ENCODE measurements at places on chromosomes 13 and 19.
A peak's percentile ranks its signal among the peaks of the same experiment; 100 is the strongest.

DNA sequence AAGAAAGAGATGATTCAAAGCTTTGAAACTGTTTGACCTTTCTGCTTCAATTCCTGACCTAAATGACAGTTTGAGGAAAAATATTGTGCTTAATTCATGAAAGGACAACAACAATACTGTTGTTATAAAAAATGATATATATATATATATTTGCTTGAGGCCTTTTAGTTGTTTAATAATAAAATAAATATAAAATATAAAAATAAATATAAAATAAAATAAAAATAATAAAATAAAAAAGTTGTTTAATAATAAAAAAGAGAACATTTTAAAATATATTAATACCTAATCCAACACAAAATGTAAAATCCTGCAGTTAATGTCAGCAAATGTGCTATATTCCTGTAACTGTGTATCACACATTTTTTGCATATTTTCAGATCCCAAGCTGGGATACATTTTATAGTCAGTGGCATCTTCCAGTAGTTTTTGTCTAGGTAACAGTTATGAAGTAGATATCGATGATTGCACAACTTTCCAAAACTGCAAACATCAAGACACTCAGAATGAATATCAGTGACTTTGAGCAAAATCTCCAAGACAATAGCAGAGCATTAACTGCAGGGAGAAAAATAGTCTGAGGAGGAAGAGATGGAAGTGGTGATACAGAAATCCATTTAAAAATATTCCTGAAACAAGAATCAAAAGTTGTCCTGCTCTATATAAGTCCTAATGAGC is 375.5 kb upstream of the KLHL1 start:
- no peaks in the 10 kb centered on the region for H3K27me3 ChIP-seq
- H3K4me3 ChIP-seq: no peak overlapping the region

- H3K4me3 ChIP-seq: no peak overlapping the region
- H3K27ac ChIP-seq: peak overlapping the region; percentile 44
- no peak for DNase-seq
- no peaks in the 10 kb centered on the region for H3K36me3 ChIP-seq
- no peaks in the 10 kb centered on the region for H3K27me3 ChIP-seq
These were observed 86.1 kb downstream of the GGACT start for GRCh38 chr13:100502446-100502845.

- peaks cover 32% of the 10 kb centered on the region for H3K27me3 ChIP-seq
- no peaks in the 10 kb centered on the region for H3K4me1 ChIP-seq
- H3K4me3 ChIP-seq: no peak overlapping the region
- no peak overlapping the region for H3K27ac ChIP-seq
- no peaks in the 10 kb centered on the region for H3K36me3 ChIP-seq
- no peak for DNase-seq
These were observed 19.7 kb upstream of the POP4 start for GRCh38 chr19:29586401-29586800.

DNA sequence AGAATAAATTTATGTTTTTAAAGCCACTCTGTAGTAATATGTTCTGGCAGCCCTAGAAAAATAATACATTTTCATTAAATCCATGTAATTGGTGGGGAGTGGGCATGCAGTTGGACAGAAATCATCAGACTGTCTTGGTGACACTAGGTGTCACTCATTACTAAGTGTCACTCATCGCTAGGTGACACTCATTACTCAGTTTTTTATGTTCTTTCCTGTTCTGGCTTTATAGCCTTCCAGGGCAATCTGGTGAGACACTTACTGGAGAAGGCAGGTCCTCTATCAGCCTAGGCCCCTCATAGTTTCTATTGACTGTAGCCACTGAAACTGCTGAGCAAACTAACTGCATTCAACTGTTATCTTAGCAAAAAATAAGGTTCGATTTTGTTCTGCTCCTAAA is 542.1 kb downstream of the SLITRK1 start:
- DNase-seq: no peak
- no peak overlapping the region for H3K27ac ChIP-seq

GRCh38 chr13:96781141-96781540 is 213.1 kb downstream of the OXGR1 start:
- no peak overlapping the region for H3K27ac ChIP-seq
- no peak for DNase-seq
- H3K4me1 ChIP-seq: no peaks in the 10 kb centered on the region
- no peaks in the 10 kb centered on the region for H3K27me3 ChIP-seq
- no peaks in the 10 kb centered on the region for H3K36me3 ChIP-seq

DNA sequence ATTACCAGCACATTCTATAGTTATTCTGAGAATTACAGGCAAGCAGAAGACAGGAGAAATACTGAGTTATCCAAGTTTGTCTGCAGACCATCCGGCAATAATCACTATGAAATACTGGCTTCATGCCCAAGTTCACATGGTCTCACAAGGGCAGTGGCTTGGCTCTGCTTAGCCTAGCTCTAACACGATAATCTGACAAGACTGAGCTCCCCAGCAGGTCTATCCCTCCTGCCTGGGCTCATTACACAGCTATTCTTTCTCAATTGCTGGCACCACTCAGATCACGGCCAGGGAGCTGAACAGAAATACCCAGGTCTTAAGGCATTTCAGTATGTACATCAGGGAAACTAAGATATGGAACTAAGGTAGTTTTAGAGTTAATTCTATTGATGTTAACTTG is 361.6 kb upstream of the PCDH20 start:
- H3K27me3 ChIP-seq: no peaks in the 10 kb centered on the region
- DNase-seq: no peak
- H3K4me3 ChIP-seq: no peak overlapping the region
- H3K36me3 ChIP-seq: no peaks in the 10 kb centered on the region
- no peaks in the 10 kb centered on the region for H3K4me1 ChIP-seq

Measured in Panc1 (cell line).